ENCODE measurements at places on chromosomes 11 and 22. TPM values are rescaled to one million over a fixed set of nuclear protein-coding genes. Genes with fewer than 3 reads are reported as not detected.

DNA sequence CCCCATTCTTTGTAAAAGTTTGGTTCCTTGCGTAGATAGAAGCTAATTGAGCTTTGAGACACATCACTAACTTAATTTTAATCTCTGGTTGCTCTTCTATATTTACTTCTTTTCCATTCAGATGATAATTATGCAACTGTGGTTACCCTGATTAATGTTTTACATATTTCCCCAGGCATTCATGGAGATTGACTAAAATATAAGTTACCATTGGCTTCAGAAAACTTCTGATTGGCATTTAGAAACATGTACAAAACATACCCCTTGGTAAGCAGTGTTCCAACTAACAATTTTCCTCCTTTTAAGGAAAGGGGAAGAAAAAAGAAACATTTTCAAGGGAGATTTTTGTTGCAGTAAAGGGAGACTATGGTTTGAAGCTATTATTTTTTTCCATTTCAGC, 43.9 kb downstream of the FAT3 start:
- H3K36me3 ChIP-seq: no peaks in the 10 kb centered on the region
- H3K4me3 ChIP-seq: no peak overlapping the region
- H3K27me3 ChIP-seq: no peaks in the 10 kb centered on the region
- no peak for DNase-seq
- H3K4me1 ChIP-seq: no peaks in the 10 kb centered on the region

DNA sequence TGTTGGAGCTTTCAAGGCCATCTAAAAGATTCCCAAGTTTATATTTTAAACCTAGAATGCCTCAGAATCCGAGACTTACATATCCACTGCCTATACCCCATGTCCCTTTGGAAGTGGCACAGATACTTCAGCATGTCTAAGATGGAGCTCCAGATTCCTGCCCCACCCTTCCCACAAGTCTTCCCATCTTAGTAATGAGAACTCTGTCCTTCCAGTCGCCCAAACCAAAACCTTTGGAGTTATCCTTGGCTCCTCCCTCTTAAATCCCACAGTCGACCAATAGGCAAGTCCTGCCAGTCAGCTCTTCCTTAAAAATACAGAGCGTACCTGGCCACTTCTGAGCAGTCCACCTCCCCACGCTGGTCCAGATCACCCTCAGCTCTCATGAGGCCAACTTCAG, 4.3 kb downstream of the POLD4 start:
- no peaks in the 10 kb centered on the region for H3K27me3 ChIP-seq
- H3K4me1 ChIP-seq: peaks cover 15% of the 10 kb centered on the region
- no peaks in the 10 kb centered on the region for H3K36me3 ChIP-seq
- H3K27ac ChIP-seq: peak overlapping the region; percentile 8

DNA sequence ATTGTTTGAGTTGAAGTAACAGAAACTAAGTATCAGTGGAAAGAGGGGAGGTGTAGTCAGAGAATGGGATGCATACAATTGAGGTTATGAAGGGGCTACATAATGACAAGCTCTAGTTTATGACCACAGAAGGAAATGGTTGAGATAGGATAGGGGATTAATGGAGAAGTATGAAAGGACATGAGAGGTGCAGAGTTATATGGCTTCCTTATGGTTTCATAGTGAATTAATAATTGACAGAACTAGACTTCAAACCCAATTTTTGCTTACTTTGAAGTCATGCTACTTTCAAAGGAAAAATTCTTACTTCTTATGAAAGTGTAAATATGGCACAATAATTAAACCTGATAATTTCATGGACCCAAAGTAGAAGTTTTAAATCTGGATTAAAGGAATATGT, 340.3 kb upstream of the LRRC4C start:
- H3K36me3 ChIP-seq: no peaks in the 10 kb centered on the region
- no peak overlapping the region for H3K4me3 ChIP-seq
- DNase-seq: no peak
- no peaks in the 10 kb centered on the region for H3K4me1 ChIP-seq
- no peak overlapping the region for H3K27ac ChIP-seq

GRCh38 chr11:86134580-86135318, 65.9 kb upstream of the PICALM start:
- no peaks in the 10 kb centered on the region for H3K27me3 ChIP-seq
- no peaks in the 10 kb centered on the region for H3K36me3 ChIP-seq
- no peak for DNase-seq
- no peak overlapping the region for H3K4me3 ChIP-seq
- no peaks in the 10 kb centered on the region for H3K4me1 ChIP-seq

DNA sequence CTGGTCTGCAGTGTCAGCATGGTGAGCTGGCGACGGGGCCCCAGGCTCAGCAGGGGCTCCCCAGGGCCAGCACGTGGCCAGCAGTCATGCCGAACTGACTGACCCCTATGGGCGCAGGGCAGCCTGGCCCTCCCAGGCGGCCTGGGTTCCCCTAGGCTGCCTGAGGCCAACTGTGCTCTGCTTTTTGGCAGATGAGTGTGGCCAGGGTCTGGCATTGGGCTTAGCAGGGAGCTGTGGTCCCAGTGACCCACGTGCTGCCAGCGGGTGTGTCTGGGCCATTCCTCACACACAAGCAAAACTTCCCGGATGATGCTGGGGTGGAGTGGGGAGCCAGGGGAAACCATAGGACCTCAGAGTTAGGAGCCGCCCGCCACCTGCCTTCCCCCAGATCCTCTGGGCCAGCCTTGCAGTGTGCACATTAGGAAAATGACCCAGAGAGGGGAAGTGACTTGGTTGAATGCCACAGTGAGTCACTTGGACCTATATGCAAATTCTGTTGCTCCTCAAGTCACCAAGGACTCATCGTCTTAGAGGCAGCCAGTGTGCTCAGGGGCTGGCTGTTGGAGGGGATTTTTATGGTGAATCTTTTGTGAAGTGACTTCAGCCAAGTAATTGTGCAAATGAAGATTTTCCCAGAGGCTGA, 6.5 kb downstream of the ADORA2A start:
- H3K36me3 ChIP-seq: no peaks in the 10 kb centered on the region
- DNase-seq: no peak
- no peaks in the 10 kb centered on the region for H3K27me3 ChIP-seq
- H3K4me1 ChIP-seq: no peaks in the 10 kb centered on the region
- H3K4me3 ChIP-seq: no peak overlapping the region

DNA sequence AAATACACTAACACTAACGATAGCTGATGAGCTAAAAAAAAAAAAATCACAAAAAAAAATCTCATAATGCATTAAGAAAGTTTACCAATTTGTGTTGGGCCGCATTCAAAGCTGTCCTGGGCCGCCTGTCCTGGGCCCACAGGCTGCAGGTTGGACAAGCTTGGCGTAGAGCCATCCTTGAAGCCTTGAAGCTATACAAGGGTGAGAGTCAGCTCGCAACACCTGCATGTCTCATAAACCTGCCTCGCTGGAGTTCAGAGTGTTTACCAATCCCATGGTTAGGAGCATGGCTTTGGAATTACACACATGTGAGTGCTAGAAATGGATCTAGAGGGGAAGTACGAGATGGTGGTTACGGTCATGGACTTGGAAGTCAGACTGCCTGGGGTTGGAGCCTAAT, 453.7 kb downstream of the INSC start:
- no peaks in the 10 kb centered on the region for H3K27me3 ChIP-seq
- no peaks in the 10 kb centered on the region for H3K36me3 ChIP-seq
- no peak overlapping the region for H3K4me3 ChIP-seq
- no peak overlapping the region for H3K27ac ChIP-seq

- H3K4me1 ChIP-seq: no peaks in the 10 kb centered on the region
- H3K27ac ChIP-seq: no peak overlapping the region
- H3K36me3 ChIP-seq: no peaks in the 10 kb centered on the region
- no peak for DNase-seq
- H3K27me3 ChIP-seq: no peaks in the 10 kb centered on the region
Observed at GRCh38 chr11:93216511-93217101, 18.8 kb upstream of the SLC36A4 start.

DNA sequence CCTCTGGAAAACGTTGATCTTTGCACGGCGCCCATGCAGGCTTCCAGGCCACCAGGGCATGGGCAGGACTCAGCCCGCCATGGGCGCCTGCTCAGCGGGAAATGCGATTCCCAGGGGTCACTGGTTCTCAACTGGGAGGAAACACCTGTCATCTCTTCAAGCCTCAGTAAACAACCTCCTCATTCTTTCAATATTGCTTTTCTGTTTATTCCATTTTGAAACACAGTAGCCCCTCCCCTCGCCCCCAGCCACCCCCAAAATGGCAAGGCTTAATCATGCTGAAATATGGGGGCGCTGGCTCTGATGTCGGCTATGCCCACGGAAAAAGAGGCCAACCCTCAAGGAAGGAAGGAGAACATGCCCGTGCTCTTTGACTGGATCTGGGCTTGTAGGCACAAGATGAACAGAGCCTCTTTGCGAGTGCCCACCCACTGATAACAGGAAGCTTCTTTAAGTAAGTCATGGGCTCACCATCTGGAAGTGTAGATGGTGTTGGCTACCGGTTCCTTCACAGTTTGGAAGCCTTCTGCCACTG, 594 bp upstream of the POU2AF1 start:
- peak overlapping the region; percentile 25 for H3K4me3 ChIP-seq
- no peaks in the 10 kb centered on the region for H3K36me3 ChIP-seq
- peak overlapping the region; percentile 56 for H3K27ac ChIP-seq

GRCh38 chr11:94219771-94220170, 84.6 kb upstream of the IZUMO1R start:
- H3K36me3 ChIP-seq: no peaks in the 10 kb centered on the region
- H3K4me3 ChIP-seq: no peak overlapping the region
- no peaks in the 10 kb centered on the region for H3K4me1 ChIP-seq
- no peak for DNase-seq
- H3K27ac ChIP-seq: no peak overlapping the region

DNA sequence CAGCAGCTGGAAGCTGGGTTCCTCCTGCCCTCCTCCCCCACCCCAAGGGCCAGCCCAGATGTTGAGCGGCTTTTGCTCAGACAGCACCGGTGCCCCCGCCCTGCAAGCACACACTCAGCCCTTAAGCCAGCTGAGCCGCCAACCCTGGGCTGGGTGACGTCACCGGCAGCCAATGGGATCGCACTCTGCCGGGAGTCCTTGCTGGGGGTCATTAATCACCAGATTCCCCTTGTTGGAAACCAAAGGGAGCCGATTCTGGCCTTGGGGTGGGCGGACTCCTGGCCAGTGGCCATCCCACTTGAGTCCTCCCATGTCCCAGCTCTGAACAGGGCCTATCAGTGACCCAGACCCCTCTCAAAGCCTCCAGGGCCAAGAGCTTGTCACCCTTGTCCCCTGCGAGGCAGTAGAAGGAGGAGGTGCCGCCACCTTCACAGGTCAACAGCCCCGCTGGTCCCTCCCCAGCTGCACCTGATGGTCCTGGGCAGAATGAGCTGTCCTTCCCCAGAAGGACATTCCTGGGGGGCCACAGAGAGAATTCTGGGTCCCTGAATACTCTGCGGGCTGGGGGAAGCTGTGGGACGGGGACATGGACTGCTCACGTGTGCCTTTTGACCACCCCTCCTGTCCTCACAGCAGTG, 7.4 kb downstream of the DUSP8 start:
- no peak overlapping the region for H3K27ac ChIP-seq
- no peak overlapping the region for H3K4me3 ChIP-seq
- H3K4me1 ChIP-seq: no peaks in the 10 kb centered on the region
- H3K36me3 ChIP-seq: no peaks in the 10 kb centered on the region
- DNase-seq: no peak

DNA sequence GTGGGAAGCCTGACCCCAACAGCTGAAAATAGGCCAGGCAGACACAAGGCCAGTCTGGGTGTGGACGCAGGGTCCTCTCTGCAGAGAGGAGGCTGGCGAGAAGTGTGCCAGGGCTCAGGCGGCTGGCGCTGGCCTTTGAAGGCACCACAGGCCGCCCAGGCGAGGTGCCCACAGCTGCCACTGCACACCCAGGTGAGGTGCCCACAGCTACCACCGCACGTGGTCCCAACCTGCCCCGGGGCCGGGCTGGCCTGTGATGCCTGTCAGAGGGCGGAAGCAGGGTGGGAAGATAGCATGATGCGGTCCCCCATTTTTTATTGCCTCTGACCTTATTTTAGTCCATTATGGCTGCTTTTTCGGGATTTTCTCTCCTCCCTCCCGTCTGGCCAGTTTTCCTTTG, 1303.9 kb downstream of the BRD1 start:
- no peak for DNase-seq
- H3K27ac ChIP-seq: no peak overlapping the region
- H3K27me3 ChIP-seq: peaks cover 5% of the 10 kb centered on the region
- H3K36me3 ChIP-seq: no peaks in the 10 kb centered on the region
- no peaks in the 10 kb centered on the region for H3K4me1 ChIP-seq

DNA sequence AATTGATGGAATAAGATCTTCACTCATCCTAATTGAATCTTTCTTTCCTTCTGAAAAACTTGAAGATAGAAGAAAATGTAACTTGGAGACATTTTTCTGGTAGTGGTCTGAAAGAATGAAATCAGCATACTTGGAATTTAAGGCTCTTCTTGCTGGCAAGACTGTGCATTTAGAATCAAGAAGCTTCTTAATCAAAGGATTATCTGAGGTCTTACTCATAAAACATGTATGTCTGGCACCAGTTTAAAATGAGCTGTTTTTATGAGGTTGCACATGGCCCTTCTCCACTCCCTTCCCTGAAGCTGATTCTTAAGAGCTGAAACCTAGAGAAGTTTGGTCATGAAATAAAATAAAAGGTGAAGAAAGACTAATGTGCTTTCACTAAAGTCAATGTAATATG, 77.3 kb downstream of the ARHGEF12 start:
- H3K27me3 ChIP-seq: no peaks in the 10 kb centered on the region
- no peak overlapping the region for H3K27ac ChIP-seq
- H3K4me3 ChIP-seq: no peak overlapping the region
- no peak for DNase-seq
- H3K36me3 ChIP-seq: no peaks in the 10 kb centered on the region

DNA sequence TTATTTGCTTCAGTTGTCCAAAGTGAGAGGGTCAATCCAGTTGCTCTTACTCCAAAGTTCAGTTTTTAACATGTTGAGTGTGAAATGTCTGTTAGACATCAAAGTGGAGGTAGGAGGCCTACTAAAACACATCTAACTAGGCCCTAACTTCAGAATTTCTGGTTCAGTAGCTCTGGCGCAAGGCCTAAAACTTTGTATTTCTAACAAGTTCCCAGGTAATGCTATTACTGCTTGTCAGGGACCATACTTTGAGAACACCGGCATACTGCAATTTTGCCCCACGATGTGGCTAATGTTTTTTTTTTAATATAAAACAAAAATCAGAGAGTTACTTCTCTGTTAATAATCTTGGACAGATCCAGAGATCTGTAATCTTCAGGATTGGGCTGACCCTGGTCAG, 72.4 kb upstream of the LRRC55 start:
- DNase-seq: no peak
- no peaks in the 10 kb centered on the region for H3K4me1 ChIP-seq
- H3K27me3 ChIP-seq: no peaks in the 10 kb centered on the region
- H3K27ac ChIP-seq: no peak overlapping the region

GRCh38 chr11:1740786-1741530, 9.4 kb downstream of the IFITM10 start:
- no peaks in the 10 kb centered on the region for H3K4me1 ChIP-seq
- no peak overlapping the region for H3K4me3 ChIP-seq
- H3K27me3 ChIP-seq: no peaks in the 10 kb centered on the region
- H3K36me3 ChIP-seq: no peaks in the 10 kb centered on the region

The SPON1 gene
- total RNA-seq: 34.7 TPM

The NFAM1 gene
- 1.5 TPM for total RNA-seq

The SCGB1A1 gene
- total RNA-seq: not detected

The BSCL2 gene
- 54.1 TPM for total RNA-seq

The OR8G5 gene
- not detected for total RNA-seq

The RASGRP2 gene
- 10.0 TPM for total RNA-seq

The GAS2 gene
- 10.2 TPM for total RNA-seq
